Thoracic aorta endothelial cell (primary cell): ENCODE measurements at places on chromosomes 1 and 21. TPM values are rescaled to one million over a fixed set of nuclear protein-coding genes. Genes with fewer than 3 reads are reported as not detected.

The NPPA gene
- total RNA-seq, result not detected in 2 replicates

The LCE6A gene
- total RNA-seq, result not detected in 2 replicates

The TNFRSF14 gene
- 20.9 and 21.3 TPM in 2 replicates for total RNA-seq

The SPAG17 gene
- not detected in 2 replicates for total RNA-seq

The SLC37A1 gene
- 6.1 and 9.4 TPM in 2 replicates for total RNA-seq

The PRDM16 gene
- 0.13 and 3.9 TPM in 2 replicates for total RNA-seq

The IL6R gene
- 10.2 and 12.3 TPM in 2 replicates for total RNA-seq

The MED8 gene
- 41.1 and 46.1 TPM in 2 replicates for total RNA-seq

The CYP4A11 gene
- not detected in 2 replicates for total RNA-seq

The KRTAP21-2 gene
- not detected in 2 replicates for total RNA-seq

The C4BPA gene
- total RNA-seq, result not detected in 2 replicates

The TARBP1 gene
- total RNA-seq, result 36.8 and 37.1 TPM in 2 replicates

The TAF12 gene
- total RNA-seq, result 20.8 and 21.0 TPM in 2 replicates

The UBL4B gene
- total RNA-seq, result not detected in 2 replicates

The SEMA6C gene
- total RNA-seq, result 15.5 and 16.6 TPM in 2 replicates

The ACTL8 gene
- total RNA-seq, result not detected in 2 replicates

The GPN2 gene
- total RNA-seq, result 10.4 and 11.2 TPM in 2 replicates

The NR5A2 gene
- total RNA-seq, result 11.3 and 27.8 TPM in 2 replicates

The HES2 gene
- total RNA-seq, result 32.6 and 40.6 TPM in 2 replicates

The TFAP2E gene
- total RNA-seq, result under 0.01 TPM in 1 of 2 replicates, not detected in the other

The PGLYRP4 gene
- not detected in 2 replicates for total RNA-seq

The MCOLN3 gene
- not detected in 2 replicates for total RNA-seq

The ICOSLG gene
- 0.72 and 1.9 TPM in 2 replicates for total RNA-seq

The CR1 gene
- total RNA-seq, result not detected in 2 replicates

The TP73 gene
- total RNA-seq, result 0.07 and 0.13 TPM in 2 replicates

The CHIT1 gene
- total RNA-seq, result not detected in 2 replicates

The SLC45A1 gene
- total RNA-seq, result 0.40 and 0.57 TPM in 2 replicates

The AIRE gene
- under 0.01 TPM in 1 of 2 replicates, not detected in the other for total RNA-seq

The PROX1 gene
- total RNA-seq, result 0.53 and 2.1 TPM in 2 replicates

The S100A12 gene
- not detected in 2 replicates for total RNA-seq

The AMIGO1 gene
- 0.79 and 0.80 TPM in 2 replicates for total RNA-seq

The ITLN2 gene
- 0.27 TPM in 1 of 2 replicates, not detected in the other for total RNA-seq

The ATP1A2 gene
- not detected in 2 replicates for total RNA-seq

The ST6GALNAC3 gene
- total RNA-seq, result 39.0 and 62.1 TPM in 2 replicates

The CIART gene
- total RNA-seq, result 0.93 and 1.1 TPM in 2 replicates

The NTRK1 gene
- total RNA-seq, result not detected in 2 replicates

The OXCT2 gene
- 1.5 and 1.6 TPM in 2 replicates for total RNA-seq

The ADCY10 gene
- total RNA-seq, result under 0.01 and 0.07 TPM in 2 replicates

The CD48 gene
- not detected in 2 replicates for total RNA-seq

The STYXL2 gene
- total RNA-seq, result not detected in 2 replicates

The FMN2 gene
- total RNA-seq, result not detected in 2 replicates

The NEGR1 gene
- total RNA-seq, result 12.1 and 12.2 TPM in 2 replicates

The DNTTIP2 gene
- 64.3 and 68.0 TPM in 2 replicates for total RNA-seq

The SETSIP gene
- total RNA-seq, result 0.36 TPM in 1 of 2 replicates, not detected in the other

The PROK1 gene
- not detected in 2 replicates for total RNA-seq

The APH1A gene
- 130 and 136 TPM in 2 replicates for total RNA-seq

The TRPM2 gene
- total RNA-seq, result not detected in 2 replicates

The PLA2G2D gene
- total RNA-seq, result not detected in 2 replicates

The SLAMF9 gene
- total RNA-seq, result not detected in 2 replicates

The PARK7 gene
- 181 and 192 TPM in 2 replicates for total RNA-seq

The HLX gene
- 13.2 and 20.8 TPM in 2 replicates for total RNA-seq

The PPIH gene
- 53.5 and 55.1 TPM in 2 replicates for total RNA-seq

The FAM163A gene
- not detected in 2 replicates for total RNA-seq

The COL8A2 gene
- total RNA-seq, result 1.7 and 3.6 TPM in 2 replicates

The MROH7 gene
- under 0.01 and 0.14 TPM in 2 replicates for total RNA-seq

The LRRC39 gene
- 0.43 and 0.53 TPM in 2 replicates for total RNA-seq

The RIMS3 gene
- total RNA-seq, result 0.13 and 0.22 TPM in 2 replicates

The AMY1B gene
- total RNA-seq, result not detected in 2 replicates
